ENCODE measurements at places on chromosomes 11 and 22. TPM values are rescaled to one million over a fixed set of nuclear protein-coding genes. Genes with fewer than 3 reads are reported as not detected.

DNA sequence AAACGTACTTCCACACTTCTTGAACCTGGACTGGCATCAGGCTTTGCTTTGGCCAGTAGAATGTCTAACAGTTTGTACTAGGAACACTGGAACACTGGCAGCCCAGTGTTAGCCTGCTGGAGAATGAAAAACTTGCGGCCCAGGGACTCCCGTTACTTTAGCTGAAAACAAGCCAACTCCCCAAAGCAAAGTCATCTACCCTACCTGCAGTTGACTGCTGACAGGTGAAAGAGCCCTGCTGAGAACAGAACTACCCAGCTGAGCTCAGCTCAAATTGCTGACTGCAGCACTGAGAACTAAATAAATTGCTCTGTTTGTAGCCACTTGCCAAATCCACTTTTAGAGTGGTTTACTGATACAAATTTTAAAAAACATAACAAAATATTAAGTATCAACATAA lies 342.5 kb downstream of the LRRC4C start:
- DNase-seq: no peak

GRCh38 chr11:133619973-133620372 lies 87.7 kb upstream of the OPCML start:
- no peak for DNase-seq

Gene OR6A2
- total RNA-seq: 0.31 TPM

DNA sequence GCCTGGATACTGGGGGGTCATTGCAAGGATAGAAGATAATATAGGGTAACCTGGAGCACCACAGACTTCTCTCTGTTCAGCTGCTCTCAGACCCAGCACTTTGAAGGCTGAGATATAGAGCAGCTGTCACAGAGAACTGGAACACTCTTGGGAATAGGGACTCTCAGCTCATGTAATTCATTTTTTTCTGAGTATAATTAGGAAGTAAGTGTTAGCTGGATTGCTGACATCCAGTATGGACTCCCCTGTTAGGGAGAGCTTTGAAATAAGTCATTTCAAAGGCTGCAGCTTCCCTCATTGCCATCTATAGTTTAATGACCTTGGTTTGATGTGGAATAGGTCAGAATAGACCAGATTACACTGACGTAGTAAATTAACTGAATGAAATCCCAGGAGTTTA lies 120.8 kb upstream of the POU2AF2 start:
- DNase-seq: no peak

GRCh38 chr11:77147668-77148321 lies 19.7 kb downstream of the MYO7A start:
- DNase-seq: no peak

GRCh38 chr22:16800358-16800757 lies 24.9 kb downstream of the XKR3 start:
- DNase-seq: no peak

Gene NAV2
- 0.12 TPM for total RNA-seq

GRCh38 chr11:104727095-104727494 lies 171.2 kb downstream of the CASP12 start:
- DNase-seq: no peak

Gene NPTXR
- total RNA-seq: 1.2 TPM

Gene MAPK1
- total RNA-seq: 80.2 TPM

- DNase-seq: no peak
Observed at GRCh38 chr11:7905549-7905948, 25.5 kb downstream of the OR10A6 start.

GRCh38 chr11:97641988-97642387 lies 1252.2 kb downstream of the JRKL start:
- DNase-seq: no peak

DNA sequence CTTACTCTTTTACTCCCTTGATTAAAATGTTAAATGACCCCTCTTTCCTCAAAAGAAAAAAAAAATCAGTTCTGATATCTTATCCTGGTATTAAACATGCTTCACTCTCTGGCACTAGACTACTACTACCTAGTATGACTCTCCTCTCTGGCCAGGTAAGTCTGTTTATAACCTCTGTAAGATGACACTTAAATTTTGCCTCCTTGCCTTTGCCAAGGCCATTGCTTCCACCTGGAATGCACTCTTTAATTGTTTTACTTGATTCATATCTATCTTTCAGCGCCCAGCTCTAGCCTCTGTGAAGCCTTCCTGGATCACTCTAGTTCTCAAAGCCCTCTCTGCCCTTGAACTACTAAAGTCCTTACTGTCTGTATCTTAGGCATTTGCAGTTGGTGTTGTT lies 170.4 kb downstream of the ETS1 start:
- no peak for DNase-seq

DNA sequence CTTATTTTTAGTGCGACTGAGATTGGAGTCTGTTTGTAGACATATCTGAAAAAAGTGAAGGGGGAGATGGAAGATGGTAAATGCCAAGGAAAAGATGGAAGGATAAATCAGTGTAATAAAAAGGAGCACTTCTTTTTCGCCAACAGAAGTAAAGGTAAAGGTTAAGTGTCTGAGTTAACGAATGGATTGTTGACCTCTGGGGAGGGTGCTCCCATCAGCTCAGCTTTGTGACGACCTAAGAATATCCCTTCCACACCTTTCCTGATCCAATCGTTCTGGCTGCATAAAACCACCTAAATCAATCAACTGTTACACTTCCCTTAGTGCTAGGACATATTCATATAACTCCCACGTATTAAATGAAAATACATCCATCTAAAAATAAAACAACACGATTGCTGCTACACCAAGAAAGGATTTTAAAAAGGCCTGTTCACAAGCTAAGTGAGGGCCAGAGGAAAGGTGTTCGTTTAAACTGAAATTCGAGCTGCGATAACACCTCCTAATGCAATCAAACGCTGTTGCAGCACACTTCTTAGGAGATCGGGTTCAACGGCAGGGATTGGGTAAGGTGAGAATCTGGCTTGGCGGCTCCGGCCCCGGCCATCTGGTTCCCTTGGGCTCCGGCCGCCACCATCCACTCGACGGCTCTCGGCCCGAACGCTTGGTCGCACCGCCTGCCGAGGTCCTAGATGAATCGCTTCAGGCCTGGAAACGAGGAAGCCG lies 658 bp downstream of the C11orf71 start:
- no peak for DNase-seq

Gene BLID
- not detected for total RNA-seq

- no peak for DNase-seq
Observed at GRCh38 chr11:124736736-124737135, 3.0 kb upstream of the NRGN start.

Gene OR52H1
- not detected for total RNA-seq

DNA sequence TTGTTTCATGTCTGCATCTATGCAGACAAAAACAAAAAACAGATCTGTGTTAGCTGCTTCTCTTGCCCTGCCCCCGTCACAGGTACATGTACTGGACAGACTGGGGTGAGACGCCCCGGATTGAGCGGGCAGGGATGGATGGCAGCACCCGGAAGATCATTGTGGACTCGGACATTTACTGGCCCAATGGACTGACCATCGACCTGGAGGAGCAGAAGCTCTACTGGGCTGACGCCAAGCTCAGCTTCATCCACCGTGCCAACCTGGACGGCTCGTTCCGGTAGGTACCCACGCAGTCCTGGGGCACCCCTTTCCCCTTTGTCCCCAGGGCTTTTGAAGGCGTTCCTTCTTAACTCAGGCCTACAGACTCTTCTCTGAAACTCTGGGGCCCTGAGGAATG lies 45.2 kb downstream of the LRP5 start:
- DNase-seq: no peak

DNA sequence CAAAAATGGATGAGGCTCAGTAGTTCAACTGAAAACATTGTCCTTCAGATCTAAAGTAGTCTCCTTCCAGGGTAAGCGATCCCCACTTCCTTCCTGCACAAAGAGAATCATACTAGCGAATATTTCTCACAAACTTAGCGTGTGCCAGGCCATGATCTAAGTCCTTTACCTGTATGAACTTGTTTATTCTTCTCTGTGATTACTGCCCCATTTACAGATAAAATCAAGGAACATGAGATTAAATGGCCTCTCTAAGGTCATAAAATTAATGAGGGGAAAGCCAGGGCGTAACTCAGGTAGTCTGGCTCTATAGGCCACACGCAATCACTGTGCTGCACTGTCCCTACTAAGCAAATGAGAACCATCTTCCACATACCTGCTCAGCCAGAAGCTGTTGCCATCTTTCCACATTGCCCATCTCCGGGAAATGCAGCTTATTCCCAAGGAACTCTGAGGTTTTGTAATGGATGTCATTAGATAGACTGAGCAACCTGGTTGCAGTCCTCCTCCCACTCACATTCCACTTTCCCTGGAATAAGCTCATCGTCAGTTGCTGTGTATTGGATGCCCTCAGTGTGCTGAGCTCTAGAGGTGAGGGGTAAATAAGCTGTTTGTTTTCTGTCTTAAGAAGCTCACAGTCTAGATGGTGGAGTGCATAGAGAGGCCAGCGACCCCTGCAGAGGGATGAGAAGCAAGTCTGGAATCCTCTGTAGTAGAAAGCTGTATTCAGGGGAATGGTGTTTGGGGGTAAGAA lies 146.3 kb downstream of the SNX19 start:
- no peak for DNase-seq

Gene CST6
- total RNA-seq: 2.0 TPM

- DNase-seq: no peak
Observed at GRCh38 chr22:27825174-27825573, 23.6 kb upstream of the MN1 start.

GRCh38 chr11:76459299-76459698 lies 14.5 kb downstream of the EMSY start:
- DNase-seq: no peak

GRCh38 chr22:30386608-30386959 lies 627 bp downstream of the RNF215 start:
- DNase-seq: no peak

DNA sequence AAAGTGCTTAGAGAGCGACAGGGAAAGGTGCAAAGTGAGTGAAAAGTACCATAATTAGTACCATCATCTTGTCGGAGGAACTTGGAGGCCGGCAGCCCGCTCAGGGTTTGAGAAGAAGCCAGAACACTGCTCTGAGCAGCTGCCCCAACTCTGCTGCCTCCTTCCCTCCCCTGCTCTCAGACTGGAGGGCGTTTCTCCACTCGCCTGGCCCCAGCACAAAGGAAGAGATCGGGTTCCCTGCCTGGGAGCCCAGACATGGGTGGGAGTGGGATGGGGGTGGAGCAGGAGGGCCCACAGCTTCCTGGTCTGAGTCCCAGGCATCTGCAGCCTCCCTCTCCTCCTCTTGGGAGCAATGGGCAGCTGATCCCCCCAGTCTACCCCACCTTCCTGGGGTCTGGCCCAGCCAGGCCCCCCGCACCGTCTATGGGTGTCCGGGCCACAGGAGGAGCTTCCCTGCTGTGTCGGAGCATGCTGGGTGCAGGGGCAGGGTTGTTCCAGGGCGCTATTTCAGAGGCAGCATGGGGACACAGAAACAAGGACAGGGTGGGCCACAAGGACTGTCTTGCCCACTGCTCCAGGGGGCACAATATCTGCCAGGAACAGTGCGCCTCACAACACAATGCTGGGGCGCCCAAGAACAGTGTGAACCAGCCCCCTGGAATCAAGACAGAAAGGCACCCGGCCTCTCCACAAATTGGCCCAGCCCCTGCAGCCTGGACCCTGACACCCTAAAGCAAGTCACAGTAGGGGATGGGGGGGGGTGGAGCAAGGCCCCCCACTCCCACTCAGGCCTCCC lies 4.8 kb downstream of the LIF start:
- DNase-seq: no peak

Gene OR51A2
- total RNA-seq: not detected

Gene FOLR1
- not detected for total RNA-seq

- no peak for DNase-seq
Observed at GRCh38 chr11:36056160-36056751, 112.4 kb downstream of the LDLRAD3 start.

Gene OR4C12
- total RNA-seq: not detected

GRCh38 chr22:19955241-19956128 lies 13.9 kb upstream of the TXNRD2 start:
- no peak for DNase-seq

Measured in activated T-helper 1 cell treated with anti-CD3 and anti-CD28 coated beads, Interleukin-12 subunit alpha, Interleukin-12 subunit beta, Interleukin-2, Interleukin-4 antibody, amounts not matched to agents 30 ng/mL and 10 ng/mL and 1 ng/mL, durations not matched to agents 14 hours and 24 hours and 36 hours (primary cell).